Substantia nigra (tissue), 51 donors: ENCODE measurements at places on chromosomes 1 and 21.

- no peak for DNase-seq
These were observed 315.4 kb downstream of the LMO4 start for GRCh38 chr1:87644033-87644578.

- no peak for DNase-seq
These were observed 15.8 kb downstream of the PRXL2B start for GRCh38 chr1:2602311-2602835.

- DNase-seq, result no peak
These were observed 1.8 kb upstream of the KRTAP10-12 start for GRCh38 chr21:44695184-44695583.

- no peak for DNase-seq
These were observed 24.0 kb upstream of the DENND1B start for GRCh38 chr1:197799271-197799670.

DNA sequence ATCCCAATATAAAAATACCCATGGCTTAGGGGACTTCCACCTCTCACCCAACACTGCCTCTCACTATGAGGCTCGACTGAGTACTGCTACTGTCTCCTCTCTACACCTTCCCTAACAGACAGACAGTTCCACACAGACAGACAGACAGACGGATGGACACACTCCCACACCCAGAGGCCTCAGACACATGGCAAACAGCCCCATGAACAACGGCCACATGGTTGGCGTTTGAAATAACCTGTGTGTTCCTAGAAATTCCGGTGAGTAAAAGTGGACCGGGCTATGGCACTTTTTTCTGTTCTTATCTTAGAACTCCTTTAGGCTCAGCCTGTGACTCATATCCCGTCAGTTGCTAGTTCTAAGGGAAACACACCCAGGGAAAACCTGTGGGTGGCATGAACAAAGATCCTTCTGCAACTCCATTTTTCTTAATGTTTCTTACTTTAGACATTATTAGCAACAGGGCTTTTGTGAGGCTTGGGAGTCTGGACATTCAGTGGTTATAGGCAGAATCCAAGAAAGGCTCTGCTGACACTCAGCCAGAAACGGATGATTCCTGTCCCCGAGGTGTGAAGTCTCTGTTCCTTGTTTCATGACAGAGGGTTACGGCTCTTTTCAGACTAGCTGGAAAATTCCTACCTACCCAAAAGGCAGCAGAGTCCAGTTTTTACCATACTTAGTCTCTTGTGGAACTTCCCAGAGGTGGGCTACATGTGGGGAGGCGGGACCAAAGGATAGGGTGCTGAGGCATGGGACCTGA lies 90.5 kb upstream of the TLR5 start:
- no peak for DNase-seq

- no peak for DNase-seq
These were observed 122.8 kb downstream of the PLPP3 start for GRCh38 chr1:56456435-56457101.

- DNase-seq, result no peak
These were observed 51.7 kb downstream of the GADD45A start for GRCh38 chr1:67736750-67737149.

DNA sequence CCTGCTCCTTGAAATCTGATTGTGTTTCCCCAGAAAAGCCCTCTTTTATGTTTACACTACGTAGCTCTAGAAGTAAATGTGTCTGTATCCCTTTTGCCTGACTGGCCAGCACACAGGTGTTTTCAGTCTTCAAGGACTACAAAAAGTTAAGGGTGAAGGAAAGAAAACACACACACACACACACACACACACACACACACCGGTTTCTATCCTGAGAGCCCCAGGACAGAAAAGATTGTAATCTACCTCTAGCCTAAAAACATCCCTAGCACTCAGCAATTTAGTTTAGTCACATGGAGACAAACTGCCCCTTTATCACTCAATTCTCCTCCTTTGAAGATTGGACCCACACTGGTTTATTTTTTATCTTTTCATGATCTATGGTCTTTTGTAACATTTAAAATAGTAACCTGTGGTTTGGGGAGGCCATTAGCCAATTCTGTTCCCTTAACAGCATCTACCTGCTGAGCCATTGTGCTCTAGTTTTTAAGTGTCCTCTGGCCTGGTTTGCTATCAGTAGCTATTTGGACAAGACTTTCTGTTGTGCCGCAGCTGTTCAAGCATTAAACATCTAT lies 15.8 kb upstream of the TRIM45 start:
- DNase-seq, result no peak

DNA sequence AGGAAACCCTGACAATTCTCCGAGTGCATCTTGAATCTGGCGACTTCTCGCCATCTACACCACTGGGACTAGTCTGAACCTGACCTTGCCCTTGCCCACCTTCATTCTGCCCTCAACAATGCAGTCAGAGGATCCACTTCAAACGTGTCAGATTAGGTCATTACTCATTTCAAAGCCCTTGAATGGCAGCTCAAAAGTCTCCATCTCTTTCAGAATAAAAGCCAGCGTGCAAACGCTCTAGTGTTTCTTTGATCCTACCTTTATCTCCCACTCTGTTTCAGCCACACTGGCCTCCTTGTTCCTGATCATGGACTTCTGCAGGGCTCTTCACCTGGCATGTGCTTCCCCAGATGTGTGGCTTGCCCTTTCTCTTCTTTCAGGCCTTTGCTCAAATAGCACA lies 31.3 kb downstream of the SLC30A1 start:
- DNase-seq, result no peak

DNA sequence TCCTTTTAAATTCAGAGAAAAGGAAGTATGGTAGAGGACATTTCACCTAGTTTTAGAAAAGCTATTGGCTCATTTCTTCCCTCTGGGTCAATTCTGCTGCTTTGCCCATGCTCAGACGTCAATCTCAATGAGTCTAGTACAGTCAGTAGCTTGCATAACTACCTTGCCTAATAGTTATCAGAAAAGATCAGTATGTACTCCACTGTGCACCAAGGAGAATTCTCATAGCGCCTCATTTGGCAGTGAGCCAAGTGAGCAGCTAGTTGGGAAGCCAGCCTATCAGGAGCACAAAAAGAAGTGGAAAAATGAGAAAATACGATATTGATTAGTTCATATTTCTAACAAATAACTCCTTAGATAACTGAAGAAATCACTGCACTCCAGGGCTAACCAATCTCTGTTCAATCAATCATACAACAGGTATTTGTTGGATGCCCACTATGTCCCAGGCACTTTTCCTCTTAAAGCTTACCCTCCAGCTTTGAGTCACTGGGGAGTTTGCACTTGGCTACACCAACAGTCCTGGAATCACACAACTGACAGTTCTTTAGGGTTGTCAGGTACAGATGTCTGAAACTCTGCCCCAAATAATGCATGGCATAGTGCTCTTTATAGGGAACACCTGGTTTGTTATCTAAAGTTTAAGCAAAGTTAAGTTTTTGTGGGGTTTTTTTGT lies 50.2 kb downstream of the PRDX6 start:
- no peak for DNase-seq

GRCh38 chr1:201022493-201022819 lies 1.1 kb downstream of the KIF21B start:
- no peak for DNase-seq

- no peak for DNase-seq
These were observed 103.2 kb upstream of the ZNF644 start for GRCh38 chr1:91124989-91125417.

- no peak for DNase-seq
These were observed 4.5 kb downstream of the MROH7 start for GRCh38 chr1:54645806-54646676.

- DNase-seq, result no peak
These were observed 14.4 kb downstream of the S100A16 start for GRCh38 chr1:153598309-153599172.

DNA sequence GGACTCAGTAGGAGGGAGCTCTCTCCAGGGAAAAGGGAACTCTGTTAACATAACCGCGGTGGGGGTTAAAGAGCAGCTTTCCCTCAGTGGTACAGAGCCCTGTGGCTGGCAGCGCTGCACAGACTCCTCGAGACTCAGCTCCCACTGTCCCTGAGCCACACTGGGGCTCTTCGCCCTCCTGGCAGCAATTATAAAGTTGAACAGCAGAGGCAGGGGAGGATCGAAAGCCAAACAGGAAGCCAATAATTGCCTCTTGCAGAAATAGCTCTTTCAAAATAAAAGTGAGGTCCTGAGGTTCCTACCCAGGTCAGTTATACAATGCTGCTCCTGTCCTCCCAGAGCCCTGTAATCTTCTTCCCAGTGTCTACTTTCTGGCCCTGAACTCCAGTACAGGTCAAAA lies 77.0 kb downstream of the FAM78B start:
- DNase-seq, result no peak

GRCh38 chr1:61284248-61284854 lies 202.0 kb downstream of the NFIA start:
- DNase-seq, result no peak

DNA sequence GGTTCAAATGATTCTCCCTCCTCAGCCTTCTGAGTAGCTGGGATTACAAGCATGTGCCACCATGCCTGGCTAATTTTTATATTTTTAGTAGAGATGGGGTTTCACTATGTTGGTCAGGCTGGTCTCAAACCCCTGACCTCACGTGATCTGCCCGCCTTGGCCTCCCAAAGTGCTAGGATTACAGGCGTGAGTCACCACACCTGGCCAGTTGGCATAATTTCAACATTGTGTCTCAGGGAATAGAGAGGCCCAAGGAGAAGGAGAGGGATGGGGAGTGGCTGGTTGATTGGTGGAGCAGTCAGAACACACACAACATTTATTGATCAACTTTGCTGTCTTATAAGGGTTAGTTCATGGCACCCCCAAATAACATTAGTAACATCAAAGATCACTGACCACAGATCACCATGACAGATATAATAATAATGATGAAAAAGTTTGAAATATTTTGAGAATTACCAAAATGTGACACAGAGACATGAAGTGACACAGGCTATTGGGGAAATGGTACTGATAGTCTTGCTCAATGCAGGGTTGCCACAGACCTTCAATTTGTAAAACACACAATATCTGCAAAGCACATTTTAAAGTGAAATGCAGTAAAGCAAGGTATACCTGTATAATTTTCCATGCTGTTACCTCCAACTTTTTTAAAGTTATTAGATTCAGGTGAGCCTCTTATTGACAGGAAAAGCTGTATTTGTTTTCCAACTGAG lies 15.8 kb upstream of the CYB5R1 start:
- DNase-seq, result no peak

GRCh38 chr1:238664139-238664538 lies 722.2 kb upstream of the CHRM3 start:
- DNase-seq, result no peak

- DNase-seq, result no peak
These were observed 64.4 kb downstream of the MACF1 start for GRCh38 chr1:39268906-39269305.

GRCh38 chr1:53606651-53607051 lies 132.3 kb downstream of the GLIS1 start:
- DNase-seq, result no peak

GRCh38 chr21:45827302-45827692 lies 154.3 kb upstream of the COL6A1 start:
- DNase-seq, result no peak

GRCh38 chr1:169064103-169064502 lies 42.4 kb upstream of the ATP1B1 start:
- DNase-seq, result no peak

- no peak for DNase-seq
These were observed 4.2 kb downstream of the KRTAP10-8 start for GRCh38 chr21:44615911-44616590.

DNA sequence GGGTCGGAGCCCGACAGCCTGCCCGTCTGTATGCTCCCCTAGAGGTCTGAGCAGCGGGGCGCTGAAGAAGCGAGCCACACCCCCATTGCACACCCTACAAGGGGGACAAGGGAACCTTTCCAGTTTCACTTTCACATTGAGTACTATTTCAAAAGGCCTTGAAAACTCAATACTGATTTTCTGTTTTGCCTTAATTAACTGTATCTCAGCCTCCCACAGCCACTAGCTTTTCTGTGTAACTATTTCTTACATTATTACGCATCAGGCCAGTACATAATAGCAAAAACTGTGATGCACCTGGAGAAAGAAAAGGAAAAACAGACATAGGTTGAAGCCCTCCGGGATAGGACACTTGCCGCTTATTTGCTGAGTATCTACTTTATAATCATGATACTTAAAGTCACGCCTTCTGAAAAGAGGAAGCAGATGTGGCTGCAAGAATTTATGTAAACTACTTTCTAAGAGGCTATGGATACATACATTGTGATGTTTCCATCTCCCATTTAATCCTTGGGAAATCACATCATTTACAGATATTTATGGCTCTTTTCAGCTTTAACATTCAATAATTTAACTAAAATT lies 1719.5 kb downstream of the MRPL39 start:
- DNase-seq, result no peak

DNA sequence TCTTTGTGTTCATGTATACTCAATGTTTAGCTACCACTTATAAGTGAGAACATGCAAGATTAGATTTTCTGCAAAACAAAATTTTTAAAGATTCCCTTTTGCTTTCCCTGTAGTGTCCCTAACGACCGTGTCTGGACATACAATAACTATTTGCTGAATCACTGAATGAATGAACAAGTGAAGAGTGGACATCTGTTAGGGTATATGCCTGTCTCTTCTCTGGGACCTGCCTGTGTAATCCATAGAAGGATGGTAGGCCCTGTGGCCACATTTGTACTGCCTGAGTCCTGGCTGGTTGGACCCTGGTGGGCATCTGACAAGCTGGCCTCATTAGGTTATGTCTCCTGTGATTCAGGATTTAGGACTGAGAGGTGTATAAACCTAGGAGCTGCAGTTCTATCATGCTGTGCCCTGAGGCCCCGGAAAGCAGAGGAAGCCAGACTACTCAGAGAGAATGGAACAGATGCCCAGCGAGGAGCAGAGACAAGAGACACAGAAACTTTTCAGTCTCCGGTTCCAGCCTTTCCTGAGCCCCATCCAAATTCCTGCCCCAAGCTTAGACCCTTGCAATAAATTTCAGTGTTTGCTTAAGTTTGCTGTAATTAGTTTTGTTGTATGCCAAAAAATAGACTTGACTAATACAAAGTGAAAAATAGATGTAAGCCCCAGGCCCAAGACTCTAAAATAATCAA lies 7.5 kb upstream of the NCF2 start:
- DNase-seq, result no peak

DNA sequence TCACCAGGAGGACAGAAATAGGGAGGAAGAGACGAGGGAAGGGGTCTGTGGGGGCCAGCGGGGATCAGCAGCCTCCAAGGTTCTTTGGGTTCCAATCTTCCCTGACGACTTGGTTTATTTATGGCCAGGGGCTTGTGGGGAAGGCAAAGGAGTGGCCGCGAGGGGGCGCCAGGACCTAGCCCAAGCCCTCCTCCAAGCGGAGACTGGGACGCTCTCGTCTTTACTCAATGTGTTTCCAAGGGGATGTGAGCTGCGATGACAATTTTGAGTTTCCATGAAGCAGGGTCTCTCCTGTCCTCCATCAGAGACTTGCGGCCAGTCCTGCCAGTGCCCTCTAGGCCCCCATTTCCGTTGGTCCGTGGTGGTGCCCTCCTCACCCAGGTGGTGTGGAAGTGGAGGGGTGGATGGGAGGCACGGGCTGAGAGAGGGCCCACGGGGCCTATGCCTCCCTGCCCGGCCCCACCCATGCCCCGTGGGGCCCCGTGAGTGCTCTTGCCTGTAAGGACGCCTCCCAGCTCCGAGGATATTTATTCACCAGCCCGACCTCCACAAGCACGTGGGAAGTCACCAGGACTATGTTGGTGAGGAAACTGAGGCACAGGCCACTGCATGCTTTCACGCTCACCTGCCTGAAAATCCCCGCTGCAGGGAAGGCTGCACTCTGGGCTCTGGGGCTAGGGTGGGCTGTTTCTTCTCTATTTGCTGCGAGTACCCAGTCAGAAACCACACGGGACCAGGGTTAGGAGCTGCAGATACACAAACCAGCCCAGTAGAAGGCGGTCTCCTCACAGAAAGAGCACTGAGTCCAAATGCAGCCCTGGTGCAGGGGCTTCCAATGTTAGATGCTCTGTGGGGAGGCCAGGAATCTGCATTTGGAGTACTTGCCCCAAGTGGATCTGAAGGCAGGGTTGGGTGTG lies 26.5 kb downstream of the DMRTB1 start:
- DNase-seq, result peak; percentile 22
